ENCODE measurements at places on chromosomes 3 and 15.
A peak's percentile ranks its signal among the peaks of the same experiment; 100 is the strongest.

DNA sequence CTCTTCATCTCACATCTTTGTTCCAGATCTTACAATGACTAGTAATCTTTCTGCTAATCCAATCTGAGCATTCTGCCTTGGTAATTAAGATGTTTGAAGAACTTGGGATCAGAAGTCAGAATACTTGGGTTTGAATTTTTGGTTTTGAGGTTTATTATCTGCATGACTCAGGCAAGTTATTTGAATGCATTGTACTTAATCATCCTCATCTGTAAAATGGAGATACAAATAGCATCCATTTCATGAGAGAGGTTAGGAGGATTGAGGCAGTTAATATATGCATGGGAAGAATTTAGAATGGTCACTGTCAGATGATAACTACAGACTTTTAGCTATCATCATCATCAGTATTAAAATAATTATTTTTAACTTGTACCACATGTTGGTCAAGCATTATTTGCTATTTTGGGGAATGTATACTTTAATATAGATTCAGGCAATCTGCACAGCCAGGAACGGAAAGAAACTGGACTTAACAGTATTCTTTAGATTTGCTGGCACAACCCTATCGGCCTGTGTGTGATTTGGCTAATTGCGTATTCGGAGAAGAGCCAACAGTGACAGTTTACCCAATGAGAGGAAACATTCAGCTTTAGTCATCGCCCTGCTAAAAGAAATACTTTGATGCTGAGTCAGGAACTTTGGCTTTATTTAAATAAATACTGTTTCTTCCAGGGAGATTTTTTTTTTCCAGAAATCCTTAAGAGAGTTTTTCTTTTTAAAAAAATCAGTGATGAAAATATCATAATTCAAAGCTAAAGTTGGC is 600.0 kb downstream of the ROBO1 start:
- no peak for DNase-seq

- DNase-seq, result no peak
These were observed 1.4 kb upstream of the RSRC1 start for GRCh38 chr3:158108445-158108985.

DNA sequence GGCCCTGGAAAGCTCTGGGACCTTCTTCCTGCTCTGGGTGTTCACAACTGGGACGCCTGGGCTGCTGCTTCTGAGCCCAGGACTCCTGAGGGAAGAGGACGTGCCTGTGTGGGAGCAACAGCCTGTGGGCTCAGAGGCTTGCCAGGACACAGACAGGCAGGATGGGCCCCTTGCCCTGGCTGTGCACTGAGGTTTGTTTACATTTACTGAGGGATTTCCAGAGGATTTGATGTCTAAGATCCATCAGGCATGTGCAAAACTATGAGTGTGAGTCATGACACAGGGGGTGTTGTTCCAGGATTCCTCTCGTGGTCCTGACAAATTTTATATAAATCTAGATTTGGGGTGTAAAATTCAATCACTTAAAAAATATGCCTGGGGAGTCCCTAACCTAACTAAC is 10.6 kb downstream of the CCR9 start:
- no peak for DNase-seq

GRCh38 chr3:71214797-71215196 is 368.7 kb downstream of the FOXP1 start:
- DNase-seq, result no peak

GRCh38 chr15:96421178-96421601 is 90.7 kb downstream of the NR2F2 start:
- DNase-seq, result no peak

DNA sequence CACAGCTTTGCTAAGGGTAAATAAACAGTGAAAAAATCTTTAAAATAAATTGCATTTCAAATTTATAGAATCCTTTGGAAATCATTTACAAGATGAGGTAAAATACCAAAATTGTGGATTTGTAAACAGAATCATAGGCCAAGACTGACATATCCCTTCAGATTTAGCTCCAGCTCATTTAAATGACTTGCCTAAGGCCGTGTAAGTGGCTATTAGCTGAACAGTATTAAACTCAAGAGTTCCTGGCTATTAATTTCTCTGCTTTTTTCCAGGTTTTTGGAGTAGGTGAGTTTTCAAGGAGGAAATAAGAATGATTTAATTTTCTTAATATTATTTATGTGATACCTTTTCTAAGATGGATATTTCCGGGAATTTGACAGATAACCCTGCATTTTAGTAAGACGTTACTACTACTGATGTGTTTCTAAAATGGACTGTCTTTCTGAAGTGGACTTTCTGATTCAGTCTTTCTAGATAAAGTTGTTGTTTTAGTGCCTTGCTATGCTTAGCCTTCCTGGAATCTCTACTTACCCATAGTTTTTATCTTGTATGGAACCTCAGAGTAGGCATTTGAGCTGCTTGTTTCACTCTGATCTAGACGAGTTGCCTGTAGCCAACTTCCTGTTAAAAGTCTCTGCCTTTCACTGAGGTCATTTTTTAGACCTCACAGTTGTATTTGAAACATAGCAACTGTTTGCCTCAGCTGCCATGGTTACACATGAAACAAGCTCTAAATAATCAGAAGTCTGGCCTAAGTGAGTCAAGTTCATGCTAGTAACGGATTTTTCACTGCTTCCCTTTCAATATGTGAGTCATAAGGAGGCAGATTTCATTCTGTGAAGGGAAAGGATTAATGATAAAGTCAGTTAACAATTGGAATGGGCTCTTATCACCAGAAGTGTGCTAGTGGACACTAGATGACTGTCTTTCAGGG is 127.0 kb downstream of the KLHL25 start:
- peak; percentile 46 for DNase-seq

DNA sequence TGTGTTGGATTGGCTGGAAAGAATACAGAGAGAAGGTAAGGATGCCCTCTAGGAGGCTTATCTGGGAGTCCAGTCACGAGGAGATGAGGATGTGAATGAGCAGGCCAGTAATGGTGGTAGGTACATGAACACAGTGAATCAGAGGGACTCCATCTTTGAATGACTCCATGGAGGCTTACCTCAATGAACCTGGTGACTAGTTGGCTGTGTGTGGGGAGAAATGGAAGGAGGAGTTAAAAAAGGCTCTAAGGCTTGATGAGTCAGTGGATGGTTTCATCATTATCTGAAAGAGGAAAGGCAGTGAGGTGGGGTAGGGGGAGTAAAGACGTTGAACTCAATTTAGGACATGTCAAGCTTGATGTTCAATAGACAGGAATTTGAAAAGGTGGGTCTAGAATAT is 61.1 kb downstream of the KCNAB1 start:
- DNase-seq, result no peak

DNA sequence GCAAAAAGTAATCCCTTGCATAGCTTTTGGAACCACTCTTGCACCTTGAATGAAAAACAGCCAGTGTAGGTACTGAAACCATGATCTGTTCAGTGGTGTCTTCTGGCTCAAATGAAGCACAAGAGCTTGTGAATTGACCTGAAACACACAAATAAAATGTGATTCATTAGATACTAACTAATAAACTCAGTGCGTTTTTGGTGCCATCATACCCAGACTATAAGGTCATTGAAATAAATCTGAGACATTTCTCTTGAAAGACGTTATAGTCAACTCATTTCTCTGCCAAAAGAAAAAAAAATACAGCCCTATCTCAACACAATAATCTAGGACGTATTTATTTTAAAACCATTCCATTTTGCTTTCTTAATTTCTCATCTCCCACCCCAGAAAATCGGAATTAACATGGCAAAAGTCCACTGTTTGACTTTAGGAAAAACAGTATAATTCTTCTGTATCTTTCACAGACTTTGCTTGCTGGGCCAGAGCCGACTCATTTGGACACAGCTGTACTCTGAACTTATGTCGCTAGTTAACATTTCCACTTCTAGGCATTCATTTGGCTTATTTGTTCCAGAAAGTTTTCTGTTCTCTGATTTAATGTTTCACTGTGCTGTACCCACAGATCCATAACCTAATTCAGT is 284.9 kb upstream of the TBL1XR1 start:
- no peak for DNase-seq

DNA sequence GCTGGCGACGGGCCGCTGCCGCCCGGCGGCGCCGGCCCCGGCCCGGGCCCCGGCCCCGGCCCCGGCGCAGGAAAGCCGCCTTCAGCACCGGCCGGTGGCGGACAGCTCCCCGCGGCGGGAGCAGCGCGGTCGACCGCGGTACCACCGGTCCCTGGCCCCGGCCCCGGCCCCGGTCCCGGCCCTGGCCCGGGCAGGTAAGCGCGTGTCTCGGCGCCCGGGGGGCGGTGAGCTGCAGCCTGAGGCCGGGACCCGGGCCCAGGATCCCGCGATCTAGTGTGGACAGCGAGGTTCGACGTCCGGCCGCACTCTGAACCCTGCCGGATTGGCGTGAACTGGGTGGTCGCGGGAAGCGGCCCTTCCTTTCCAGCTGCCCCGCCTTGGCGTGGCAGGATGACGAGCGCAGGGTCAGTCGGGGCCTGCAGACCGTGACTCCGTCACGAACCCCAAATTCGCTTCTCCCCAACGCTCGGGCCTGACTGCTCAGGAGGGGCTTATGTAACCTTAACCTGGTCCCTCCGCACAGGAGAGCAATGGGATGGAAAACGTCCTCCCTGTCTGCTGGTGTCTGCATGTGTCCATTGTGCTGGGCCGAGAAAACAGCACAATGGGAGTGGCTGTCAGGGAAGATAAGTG is 472 bp downstream of the BSN start:
- DNase-seq, result no peak

- DNase-seq, result no peak
These were observed 33.3 kb upstream of the FLNB start for GRCh38 chr3:57974796-57975388.

DNA sequence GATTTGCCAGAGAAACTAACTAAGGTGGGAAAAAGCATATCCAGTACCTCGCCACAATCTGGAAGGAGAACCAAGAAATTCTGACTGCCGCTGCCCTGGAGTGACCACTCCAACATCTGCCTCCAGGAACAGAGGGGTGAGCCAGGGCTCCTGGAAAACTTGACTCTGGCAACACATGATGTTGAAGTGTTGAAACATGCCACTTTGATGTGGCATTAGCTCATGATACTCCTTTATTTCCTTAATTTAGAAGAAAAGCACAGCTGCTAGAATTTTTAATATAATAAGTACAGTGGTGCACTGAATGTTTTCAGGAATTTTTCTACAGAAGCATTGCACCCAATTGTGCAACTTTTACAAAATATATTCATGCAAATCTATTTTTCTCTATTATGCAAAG is 109.9 kb upstream of the BCL6 start:
- DNase-seq, result no peak

- DNase-seq, result no peak
These were observed 999.0 kb downstream of the TUSC7 start for GRCh38 chr3:117708601-117709000.

GRCh38 chr3:62361261-62361660 is 12.1 kb downstream of the FEZF2 start:
- no peak for DNase-seq

- DNase-seq, result no peak
These were observed 5.3 kb downstream of the BRPF1 start for GRCh38 chr3:9736831-9737230.

DNA sequence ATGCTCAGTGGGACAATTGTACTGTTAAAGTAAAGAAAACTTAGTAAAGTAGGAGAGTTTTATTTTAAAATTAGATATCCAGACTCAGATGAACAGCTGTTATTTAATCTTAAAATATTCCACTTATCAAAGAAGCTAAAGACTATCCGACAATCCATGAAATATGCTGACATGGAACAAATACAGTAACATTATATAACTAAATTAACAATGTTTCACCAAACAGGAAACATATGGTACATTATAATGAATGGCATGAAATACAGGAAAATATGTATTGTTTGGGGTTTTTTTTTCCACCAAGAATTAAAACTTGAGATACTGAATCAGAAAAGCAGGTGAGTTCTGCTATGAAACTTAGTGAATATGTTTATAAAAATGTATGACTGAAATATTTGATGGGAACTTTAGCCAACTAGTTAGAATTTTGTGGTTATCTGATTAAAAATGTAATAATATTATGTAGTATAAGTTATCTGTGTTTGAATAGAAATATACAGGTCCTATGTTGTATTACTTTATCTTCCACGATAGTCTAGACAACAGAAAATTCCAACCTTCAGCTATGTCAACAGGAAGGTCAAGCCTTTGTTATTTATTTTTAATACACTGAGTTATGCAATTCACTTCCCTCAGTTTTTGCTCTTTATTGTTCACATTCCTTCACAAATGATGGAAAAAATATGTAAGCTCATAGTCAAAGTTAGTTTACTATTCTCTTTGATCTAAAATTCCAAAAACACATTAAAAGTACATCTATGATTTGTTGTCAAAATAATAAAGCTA is 72.7 kb downstream of the UACA start:
- DNase-seq, result no peak

- DNase-seq, result no peak
These were observed 17.3 kb downstream of the IGSF10 start for GRCh38 chr3:151443583-151443982.

- no peak for DNase-seq
These were observed 81.9 kb downstream of the FMN1 start for GRCh38 chr15:33112541-33113105.

- DNase-seq, result no peak
These were observed 3.5 kb upstream of the ISG20 start for GRCh38 chr15:88635318-88635717.

DNA sequence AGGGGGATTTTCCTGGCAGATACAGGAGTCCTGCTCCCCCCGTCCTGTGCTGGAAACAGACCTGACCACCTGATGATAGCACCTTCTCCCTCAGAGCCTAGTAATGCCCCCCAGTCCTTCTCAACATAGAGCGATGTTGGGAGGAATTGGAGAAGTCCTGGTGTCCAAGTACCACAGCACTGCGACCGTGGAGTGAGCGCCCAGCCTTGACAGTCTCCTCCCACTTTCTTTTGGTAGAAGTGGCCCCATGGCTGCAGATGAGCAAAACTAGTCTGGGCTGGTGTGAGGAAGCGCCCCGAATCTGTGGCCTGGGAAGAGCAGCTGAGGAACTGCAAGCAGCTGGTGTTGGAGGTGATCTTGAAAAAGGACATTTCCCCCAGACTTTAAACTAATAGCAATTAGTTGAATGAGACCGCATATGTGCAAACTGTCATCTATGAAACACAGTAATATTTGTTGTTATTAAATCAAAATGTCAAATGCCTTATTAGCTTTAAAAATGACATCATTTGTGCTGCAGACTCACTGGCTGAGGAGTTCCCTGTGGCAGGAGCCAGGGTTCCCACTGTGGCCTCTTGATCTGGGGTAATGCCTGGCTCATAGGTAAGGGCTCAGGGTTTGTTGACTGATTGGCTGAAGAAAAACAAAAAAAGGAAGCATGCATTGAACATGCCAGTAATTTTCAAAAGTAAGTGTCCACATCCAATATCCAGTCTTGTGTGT is 121.8 kb downstream of the CACNA2D3 start:
- no peak for DNase-seq

DNA sequence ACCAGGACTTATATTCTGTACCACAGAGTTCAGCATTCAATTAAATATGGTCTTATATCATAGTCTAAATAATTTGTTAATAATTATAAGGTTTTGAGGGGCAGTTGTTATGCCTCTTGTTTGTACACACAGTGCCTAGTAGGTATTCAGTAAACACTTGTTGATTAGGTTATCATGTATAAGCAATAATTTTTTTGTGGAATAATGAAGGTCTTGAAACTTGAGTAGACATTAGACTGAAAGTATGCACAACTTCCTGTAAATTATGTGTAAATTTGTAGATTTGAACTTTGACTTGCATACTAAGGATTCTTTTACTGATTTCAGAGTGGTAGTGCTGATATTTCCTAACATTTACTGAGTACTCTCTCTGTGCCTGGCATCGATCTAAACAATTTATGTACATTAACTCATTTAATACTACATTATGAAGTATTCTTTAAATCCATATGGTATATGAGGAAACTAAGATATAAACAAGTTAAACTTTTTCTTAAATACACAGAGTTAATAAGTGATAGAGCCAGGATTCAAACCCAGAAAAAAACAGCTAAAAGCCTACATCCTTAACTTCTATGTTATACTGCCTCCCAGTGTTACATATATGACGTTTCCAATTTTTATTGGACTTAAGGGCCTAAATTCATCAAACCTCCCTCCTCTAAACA is 65.1 kb downstream of the GLCE start:
- DNase-seq, result no peak
